ENCODE measurements at places on chromosomes 3 and 15. TPM values are rescaled to one million over a fixed set of nuclear protein-coding genes. Genes with fewer than 3 reads are reported as not detected.

DNA sequence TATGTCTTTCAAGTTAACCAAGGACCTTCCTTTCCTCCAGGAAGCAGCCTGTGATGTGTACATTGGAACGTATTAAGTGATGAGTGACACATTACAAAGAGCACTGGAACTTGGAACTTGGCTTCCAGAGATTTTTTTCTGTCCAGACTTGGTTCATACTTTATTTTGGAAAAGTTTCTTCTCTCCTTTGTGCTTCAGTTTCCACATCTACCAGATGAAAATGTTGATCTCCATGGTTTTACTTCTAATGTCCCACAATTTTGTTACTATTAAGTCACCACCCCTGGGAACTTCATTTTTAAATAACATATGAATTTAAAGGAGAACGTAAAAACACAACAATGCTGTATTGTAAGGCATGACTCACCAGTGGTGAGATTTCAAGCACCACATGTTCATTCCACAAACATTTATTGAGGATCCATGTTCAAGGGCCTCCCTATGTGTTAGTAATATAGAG, 290.7 kb upstream of the LMCD1 start:
- DNase-seq = no peak

GRCh38 chr3:122988508-122988907, 39.1 kb downstream of the SEMA5B start:
- DNase-seq = no peak

Gene BOC
- total RNA-seq = not detected

DNA sequence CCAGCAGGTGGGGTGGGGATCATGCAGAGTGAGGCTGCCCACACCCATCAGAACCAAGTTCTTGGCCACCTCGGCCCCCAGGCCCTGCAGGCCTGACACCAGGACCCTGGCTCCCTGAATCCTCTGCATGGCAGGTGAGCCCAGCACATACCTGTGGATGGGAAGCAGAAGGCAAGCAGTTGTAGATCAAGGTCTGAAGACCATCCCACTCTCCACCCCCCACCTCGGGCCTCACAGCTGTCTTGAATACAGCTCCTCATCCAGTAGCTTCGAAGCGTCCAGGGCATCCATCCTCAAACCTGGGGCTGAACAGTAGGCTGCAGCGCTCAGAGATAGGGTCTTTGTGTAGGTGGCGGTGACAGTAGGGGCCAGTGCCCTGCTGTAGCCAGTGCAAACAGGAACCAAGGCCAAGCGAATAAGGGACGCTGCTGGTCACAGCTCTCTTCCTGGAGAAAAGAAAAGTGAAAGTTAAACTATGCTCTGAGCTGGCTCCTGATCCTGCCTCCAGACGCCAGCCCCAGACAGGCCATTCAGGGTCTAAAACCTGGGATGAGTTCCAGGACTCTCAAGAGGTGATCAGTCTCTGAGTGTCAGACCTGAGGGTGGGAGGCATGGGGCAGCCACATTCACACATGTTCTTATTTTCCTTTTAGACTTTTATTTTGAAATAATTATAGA, at the start of gene UBA7:
UBA7 (minus strand) TSS at position 457 of the 678 bp plus-strand sequence; CDS start at position 291, 166 bp downstream.
- DNase-seq = peak; percentile 71
